CD4-positive, alpha-beta T cell treated with Interleukin-4 for 1 hour (primary cell): ENCODE measurements at places on chromosomes 2 and 18.

- DNase-seq, result no peak
Observed at GRCh38 chr2:217652761-217653639, 349.8 kb downstream of the TNS1 start.

DNA sequence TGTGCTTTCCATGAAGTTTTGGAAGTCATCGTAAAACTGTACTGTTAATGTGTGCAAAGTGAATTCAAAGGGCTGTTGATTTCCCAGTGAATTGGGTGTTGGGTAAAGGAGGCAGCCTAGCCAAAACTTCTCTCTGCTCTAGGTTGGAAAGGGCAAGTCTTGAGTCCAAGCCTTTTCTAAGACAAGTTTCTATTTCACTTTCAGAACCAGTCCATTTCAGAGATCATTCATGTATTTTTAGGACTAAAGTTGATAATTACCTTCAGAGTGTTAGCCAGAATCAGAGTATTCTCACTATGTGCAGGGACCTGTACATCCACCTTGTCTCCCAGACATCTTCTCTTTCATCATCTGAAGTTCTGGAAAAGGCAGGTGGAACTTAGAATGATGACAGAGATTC, 636.1 kb upstream of the KLHL29 start:
- DNase-seq, result no peak

- DNase-seq, result no peak
Observed at GRCh38 chr2:239351687-239352086, 49.1 kb downstream of the HDAC4 start.

- peak; percentile 26 for DNase-seq
Observed at GRCh38 chr2:118061135-118061955, 26.9 kb upstream of the INSIG2 start.

DNA sequence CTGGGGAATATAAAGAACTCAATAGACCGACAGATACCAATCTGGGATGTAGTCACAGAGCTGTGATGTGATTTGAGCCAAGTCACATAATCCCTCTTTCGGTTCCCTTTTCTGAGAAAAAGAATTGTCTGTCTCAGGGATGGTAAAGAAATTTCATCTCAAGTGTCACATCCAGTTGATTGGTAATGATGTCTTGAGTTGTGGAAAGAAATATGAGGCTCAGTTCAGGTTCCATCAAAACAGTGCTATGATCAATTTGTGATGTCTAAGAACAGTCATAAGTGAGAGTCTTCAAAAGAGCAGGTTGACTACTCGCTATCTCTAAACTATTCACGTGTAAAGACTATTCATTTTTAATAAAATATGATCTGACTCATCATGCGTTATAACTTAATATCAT, 223.3 kb downstream of the METTL4 start:
- no peak for DNase-seq

GRCh38 chr2:233385489-233386044, 31.3 kb downstream of the DGKD start:
- DNase-seq, result peak; percentile 60
